ACHN (cell line): ENCODE measurements at places on chromosomes 11 and 22.

DNA sequence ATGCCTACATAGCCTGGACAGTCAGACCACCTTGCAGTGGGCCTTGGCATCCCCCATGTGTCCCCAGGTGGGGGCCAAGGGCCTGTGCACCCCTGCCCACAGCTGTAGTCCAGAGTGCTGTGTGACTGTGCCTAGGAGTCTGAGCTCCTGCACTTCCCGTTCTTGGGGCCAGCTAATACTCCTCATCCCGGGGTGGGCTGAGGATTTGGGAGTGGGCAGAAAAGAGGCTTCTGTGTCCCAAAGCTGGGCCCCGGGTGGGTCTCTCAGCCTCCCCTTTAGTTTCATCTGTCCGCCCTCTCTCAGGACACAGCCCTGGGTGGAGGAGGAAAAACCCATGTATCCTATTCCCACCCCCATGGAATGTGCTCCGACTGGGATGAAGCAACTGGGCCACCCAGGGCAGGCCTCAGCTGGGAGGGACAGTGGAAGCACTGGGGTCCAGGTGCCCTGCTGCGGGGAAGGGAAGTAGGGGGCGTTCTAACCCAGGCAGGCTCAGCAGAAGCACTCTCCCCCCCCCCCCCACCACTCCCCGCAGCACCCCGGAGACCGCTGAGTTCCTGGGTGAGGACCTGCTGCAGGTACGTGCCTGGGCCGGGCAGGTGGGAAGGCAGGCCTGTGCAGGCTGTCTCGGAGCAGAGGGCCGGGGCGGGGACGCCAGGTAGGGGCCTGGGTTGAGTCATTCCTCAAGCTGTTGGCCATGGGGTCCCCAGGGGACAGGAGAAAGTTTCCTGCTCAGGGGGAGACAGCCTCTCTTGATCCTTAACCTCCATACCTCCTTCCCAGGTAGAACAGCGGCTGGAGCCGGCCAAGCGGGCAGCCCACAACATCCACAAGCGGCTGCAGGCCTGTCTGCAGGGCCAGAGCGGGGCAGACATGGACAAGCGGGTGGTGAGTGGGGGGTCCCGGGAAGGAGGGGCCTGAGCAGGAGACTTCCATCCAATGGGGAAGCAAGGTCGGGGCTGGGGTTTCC, 1.4 kb downstream of the SH3BP1 start:
- DNase-seq, result no peak

GRCh38 chr22:23539135-23539838, 40.8 kb downstream of the IGLL1 start:
- DNase-seq, result peak; percentile 76

DNA sequence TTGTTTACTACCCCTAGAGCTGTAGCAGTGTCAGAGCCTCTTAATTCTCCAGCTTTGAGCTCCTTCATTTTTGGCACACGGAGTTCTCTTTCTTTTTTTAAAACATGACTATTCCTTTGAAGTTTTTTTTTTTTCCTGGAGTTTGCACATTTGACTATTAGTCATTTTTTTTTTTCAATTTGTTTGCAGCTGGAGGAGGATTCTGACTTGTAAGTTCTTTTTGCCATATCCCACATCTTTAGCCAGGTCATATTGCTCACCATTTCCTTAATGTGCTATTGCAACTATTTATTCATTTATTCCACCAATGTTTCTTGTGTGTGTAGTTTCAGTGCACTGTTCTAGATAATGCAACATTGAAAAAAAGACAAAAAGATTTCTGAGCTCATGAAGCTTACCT, 166.3 kb upstream of the ARHGAP20 start:
- DNase-seq, result no peak

GRCh38 chr11:22491555-22492225, 133.9 kb downstream of the FANCF start:
- no peak for DNase-seq

DNA sequence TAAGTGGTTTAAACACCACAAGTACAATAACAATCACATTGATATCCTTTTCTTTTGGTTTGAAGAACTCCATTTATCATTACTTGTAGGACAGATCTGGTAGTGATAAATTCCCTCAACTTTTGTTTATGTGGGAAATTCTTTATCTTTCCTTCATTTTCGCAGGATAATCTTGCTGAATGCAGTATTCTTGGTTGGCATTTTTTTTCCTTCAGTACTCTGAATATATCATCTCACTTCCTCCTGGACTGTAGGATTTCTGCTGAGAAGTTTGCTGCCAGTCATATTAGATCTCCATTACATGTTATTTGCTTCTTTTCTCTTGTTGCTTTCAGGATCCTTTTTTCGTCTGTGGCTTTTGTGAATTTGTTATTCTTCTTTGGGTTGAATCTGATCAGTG, 179.0 kb upstream of the PLET1 start:
- DNase-seq, result no peak

DNA sequence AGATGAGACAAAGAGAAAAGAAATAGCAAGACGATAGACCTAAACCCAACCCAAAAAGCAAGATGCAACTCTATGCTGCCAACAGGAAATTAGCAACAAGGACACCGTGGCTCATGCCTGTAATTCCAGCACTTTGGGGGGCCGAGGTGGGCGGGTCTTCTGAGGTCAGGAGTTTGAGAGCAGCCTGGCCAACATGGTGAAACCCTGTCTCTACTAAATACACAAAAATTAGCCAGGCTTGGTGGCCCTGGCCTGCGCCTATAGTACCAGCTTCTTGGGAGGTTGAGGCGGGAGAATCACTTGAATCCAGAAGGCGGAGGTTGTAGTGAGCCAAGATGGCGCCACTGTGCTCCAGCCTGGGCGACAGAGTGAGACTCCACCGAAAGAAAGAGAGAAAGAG, 24.3 kb upstream of the IL10RA start:
- DNase-seq, result no peak

- DNase-seq, result no peak
These were observed 13.1 kb upstream of the CENATAC start for GRCh38 chr11:118984825-118985224.

- no peak for DNase-seq
These were observed 108.9 kb downstream of the WNT7B start for GRCh38 chr22:45867906-45868555.

- peak; percentile 63 for DNase-seq
These were observed 8.4 kb upstream of the CCKBR start for GRCh38 chr11:6251120-6251733.

DNA sequence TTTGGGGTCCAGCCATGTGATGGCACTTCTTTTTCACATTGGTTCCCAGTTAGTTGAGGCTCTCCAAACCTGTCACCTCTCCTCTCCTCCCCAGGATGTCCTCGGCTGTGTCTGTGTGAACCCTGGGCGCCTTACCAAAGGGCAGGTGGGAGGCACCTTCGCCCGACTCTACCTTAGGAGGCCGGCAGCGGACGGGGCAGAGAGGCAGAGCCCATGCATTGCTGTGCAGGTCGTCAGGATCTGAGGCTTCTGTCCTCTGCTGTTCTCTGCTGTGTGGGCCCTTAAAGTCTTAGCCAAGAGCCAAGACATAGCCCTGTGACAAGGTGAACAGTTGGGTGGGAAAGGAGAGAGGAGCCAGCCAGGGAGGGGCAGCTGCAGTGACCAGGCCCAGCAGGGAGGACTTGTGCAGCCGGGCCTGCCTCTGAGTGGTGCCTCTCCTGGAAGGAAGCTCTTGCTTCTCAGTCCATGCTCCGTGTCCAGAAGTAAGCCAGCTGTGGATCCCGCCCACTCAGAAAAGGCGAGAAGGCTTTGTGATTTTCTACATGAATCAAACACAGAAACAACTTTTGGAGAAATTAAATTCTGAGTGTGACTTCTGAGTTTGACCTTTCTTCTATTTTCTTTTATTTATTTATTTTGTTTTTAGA, 17.5 kb upstream of the CDC42EP2 start:
- no peak for DNase-seq

GRCh38 chr22:32482708-32483107, 8.1 kb downstream of the FBXO7 start:
- DNase-seq, result no peak

DNA sequence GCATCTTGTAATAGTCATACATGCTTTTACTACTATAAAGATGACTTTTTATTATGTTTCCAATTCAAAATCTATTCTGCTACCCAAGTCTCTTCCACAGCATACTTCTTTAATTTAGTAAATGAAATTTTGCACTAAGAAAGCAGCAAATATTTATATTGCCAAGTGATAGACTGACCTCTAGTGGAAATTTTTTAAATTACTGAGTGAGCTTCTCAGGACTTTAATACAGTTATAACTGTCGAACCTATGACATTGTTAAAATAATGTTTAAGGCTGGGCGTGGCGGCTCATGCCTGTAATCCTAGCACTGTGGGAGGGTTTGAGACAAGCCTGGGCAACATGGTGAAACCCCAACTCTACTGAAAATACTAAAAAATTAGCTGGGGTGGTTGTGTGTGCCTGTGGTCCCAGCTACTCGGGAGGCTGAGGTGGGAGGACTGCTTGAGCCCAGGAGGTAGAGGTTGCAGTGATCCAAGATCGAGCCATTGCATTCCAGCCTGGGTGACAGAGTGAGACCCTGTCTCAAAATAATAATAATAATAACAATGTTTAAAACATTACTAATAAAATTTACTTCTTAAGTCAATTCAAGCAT, 27.3 kb downstream of the STK33 start:
- peak; percentile 66 for DNase-seq

- no peak for DNase-seq
These were observed 492.6 kb downstream of the MIAT start for GRCh38 chr22:27149921-27150543.

GRCh38 chr22:22164541-22165272, 79.9 kb upstream of the VPREB1 start:
- peak; percentile 13 for DNase-seq

- DNase-seq, result no peak
These were observed 88.8 kb downstream of the ABTB2 start for GRCh38 chr11:34268906-34269430.

DNA sequence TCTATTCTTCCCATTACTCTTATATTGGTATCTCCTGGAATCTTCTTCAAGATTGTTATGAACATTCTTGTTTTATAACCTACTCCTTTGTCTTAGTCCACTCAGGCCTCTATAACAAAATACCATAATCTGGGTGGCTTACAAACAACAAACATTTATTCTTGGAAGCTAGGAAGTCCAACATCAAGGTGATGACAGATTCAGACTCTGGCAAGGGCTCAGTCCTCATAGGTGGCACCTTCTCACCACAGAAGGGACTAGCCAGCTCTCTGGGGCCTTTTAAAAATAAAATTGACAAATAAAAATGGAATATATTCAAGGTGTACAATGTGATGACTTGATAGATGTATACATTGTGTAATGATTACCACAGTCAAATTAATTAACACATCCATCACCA, 19.8 kb downstream of the DNHD1 start:
- no peak for DNase-seq

DNA sequence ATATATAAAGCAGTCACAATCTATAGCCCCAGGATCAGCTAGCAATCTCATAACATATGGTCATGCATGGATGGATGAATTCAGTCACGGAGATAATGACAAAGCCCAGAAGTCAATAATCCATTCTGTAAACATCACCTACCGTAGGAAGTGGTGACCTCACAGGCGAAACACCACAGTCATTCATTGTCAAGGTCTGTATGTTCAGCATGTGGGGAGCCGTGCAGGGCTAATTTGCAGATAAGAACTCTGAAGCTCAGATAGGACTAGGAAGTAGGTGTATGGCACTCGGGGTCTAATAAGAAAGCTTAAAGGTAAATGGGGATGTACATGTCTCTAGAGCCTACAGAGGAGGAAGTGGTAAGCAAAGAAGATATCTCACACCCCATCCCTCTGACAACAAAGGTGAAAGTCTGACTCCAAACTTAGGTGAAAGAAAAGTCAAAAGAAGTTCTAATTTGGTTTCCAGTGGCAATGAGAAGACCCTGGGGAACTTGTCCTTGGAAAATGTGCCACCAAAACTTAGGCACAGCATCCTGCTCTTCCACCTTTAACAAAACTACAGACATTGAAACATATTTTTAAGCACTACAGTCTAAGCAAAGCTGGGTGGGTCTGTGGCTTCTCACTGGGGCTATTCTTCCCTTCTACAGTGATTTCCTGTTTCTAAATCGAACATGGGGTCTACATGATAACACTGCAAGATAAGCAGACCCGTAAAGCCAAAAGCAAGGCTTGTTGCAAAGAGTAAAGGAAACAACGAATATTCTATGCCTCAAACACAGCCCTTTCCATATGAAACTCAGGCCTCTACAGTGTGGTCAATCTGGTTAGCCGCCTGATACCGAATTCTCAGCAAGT, 5.2 kb downstream of the CRTAM start:
- no peak for DNase-seq

DNA sequence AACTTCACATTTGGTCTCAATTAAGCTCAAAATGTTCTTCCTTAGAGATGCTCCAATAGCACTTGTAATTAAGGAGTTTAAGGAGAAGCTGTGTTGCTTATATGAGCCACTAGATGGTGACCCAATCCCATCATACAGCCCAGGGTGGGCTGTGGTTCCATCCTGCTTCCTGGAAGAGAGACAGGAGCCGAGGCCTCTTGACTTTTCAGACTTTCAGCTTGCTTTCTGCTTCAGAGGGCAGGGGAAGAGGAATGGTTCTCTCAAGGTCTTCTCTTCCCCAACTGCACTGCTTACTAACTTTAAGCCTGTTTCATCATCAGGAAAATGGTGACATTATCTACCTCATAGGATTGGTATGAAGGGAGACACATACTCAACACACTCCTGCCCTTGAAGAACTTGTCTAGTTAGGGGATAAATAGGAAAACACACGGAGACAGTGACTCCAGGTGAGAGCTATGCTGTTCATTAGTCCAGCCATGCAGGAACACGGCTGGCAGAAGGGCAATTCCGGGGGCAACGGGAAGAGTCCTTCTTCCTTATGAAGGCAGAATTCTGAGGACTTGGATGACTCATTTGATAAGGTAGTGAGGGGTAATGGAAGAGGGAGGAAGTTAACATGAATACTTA, 20.1 kb downstream of the TMEM218 start:
- DNase-seq, result peak; percentile 43

DNA sequence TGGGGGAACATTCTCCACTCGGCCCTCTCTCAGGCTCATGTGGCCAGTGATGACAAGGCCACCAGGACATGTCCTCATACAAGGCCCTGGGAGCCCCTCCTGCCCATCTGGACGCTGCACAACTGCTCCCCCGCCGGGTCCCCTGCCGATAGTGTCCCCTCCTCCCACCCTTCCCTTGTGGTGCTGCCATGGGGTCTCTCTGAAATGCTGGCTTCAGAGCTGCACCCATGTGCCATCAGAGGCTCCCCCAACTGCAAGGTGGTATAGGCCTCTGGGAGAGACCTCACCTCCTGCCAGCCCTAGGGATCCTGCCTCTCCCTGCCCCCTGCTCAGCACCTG, 113.0 kb downstream of the KCNQ1OT1 start:
- DNase-seq, result no peak

GRCh38 chr22:27512283-27512761, 289.2 kb downstream of the MN1 start:
- DNase-seq, result no peak
